Renal pelvis (tissue), 12 donors: ENCODE measurements at places on chromosomes 1 and 21. TPM values are rescaled to one million over a fixed set of nuclear protein-coding genes. Genes with fewer than 3 reads are reported as not detected.

DNA sequence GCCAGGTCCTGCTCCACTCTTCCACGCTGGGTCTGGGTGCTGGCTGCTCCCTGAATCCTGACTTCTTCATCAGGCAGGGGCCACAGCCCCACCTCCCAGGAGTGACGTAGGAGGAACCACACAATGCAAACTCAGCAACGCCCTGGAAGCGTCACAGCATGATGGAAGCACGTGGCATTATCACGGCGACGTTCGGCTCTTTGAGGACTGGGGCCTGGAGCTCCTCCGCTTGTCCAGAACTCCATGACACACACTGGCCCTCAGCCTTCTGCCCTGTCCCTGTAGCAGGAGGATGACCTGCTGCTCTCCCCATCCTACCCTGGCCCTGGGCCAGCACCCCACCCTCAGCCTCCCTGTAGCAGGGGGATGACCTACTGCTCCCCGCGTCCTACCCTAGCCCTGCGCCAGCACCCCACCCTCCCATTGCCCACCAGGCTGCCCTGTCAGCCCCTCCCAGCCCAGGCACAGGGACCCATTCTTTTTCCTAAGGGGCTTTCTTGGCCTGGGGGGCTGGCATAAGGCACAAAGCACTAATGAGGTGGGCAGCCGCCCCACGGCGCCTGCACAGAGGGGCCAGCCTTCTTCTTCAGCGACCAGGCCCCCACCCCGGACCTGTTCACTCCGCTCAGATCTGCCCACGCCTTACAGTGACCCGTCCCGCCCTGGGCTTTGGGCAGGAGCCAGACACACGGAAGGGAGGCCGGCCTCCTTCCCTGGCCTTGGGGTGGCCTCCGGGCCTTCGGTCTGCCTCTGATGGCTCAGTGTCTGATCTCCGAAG lies 65.7 kb downstream of the DHRS3 start:
- no peak for DNase-seq

- no peak for DNase-seq
Observed at GRCh38 chr1:85453640-85454194, 11.2 kb downstream of the DDAH1 start.

- no peak for DNase-seq
Observed at GRCh38 chr21:34092262-34092921, 19.0 kb downstream of the MRPS6 start.

- peak; percentile 38 for DNase-seq
Observed at GRCh38 chr1:148362626-148363438, 120.3 kb downstream of the PPIAL4G start.

DNA sequence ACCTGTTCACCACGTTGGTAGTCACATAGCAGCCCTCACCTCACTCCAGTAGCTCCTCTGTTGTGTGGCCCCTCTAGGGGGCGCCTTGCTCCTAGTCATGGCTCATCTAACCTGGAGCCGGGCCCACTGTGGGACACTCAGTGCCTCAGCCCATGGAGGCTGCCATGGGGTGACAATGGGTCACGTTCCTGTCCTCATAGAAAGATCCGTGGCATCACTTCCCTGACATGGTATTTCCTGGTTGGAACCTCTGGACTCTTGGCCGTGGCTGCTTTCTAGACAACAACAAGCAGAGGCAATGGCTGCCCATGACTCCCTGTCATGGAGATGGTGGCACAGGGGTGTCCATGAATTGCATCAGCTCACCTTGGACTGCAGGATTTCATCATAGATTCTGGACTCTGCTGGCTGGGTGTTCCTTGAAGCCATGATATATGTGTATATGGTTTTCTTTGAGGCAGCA lies 27.5 kb upstream of the SLAMF6 start:
- no peak for DNase-seq

Gene NMNAT2
- 4.6 TPM for polyA plus RNA-seq

DNA sequence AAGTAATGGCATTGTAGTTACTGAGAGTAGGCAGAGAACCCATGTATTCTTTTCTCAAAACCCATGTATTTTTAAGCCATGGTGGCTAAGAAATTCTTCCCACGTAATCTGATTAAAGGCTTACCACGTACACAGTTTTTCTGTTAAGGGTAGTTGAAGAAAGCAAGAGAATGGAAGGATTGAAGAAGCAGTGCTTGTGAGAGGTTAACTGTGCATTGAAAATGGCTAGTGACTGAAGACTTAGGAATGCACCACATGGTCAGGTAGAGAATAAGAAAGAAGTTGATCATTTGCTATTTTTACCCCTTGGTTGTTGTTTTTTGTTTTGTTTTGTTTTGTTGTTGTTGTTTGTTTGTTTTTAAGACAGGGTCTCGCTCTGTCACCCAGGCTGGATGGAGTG lies 178.9 kb upstream of the SNX7 start:
- DNase-seq, result no peak

GRCh38 chr1:162902416-162902815 lies 41.4 kb upstream of the CCDC190 start:
- DNase-seq, result no peak

DNA sequence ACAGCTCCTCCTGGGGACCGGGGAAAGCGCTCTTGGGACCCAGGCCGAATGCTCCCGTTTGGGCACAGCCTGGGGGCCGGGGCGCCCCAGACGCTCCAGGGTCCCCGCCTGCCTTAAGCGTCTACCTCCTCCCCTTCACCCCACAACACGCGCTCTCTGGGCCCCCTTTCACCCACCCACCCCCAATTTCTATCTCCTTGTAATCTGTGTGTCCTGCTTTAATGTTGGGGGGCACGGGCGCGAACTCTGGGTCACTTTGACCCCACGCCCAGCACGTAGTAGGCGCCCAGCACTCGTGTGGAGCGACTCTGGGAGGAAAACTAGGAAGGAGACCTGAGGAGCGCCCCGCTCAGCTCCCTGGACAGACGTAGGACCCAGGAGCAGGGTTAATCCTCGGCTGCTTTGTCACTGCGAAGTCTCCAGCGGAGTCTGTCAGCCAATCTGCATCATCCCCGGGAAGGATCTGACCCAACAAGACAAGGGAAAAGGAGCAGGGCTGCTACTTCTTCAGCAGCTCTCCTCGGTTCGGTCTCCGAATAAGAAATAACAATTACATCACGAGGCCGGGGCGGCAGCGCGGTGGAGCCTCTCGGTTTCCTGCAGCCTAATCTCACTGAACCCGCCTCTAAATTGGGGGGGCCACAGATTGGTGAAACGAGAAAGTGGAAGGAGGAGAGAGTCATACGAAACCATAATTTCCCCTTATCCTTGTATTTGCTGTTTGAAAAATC lies 757 bp upstream of the NRIP1 start:
- DNase-seq, result peak; percentile 79

DNA sequence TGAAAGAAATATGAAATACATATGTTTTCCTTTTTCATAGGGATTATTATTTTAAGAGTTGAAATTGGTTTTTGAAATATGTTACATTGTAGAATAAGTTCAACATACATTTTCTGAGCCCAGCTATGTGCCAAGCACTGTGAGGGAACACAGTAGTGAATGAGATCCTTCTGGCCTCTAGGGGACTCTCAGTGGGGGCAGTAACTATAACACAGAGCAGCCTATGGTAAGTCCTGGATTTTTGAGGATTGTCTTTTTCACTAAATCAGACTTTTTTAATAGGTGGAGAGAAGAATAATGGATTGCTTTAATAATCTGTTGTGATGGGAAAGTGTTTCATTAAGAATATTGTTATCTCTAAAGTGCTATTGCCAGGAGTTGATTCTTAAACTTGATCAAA lies 2.4 kb downstream of the DNAJC6 start:
- no peak for DNase-seq

DNA sequence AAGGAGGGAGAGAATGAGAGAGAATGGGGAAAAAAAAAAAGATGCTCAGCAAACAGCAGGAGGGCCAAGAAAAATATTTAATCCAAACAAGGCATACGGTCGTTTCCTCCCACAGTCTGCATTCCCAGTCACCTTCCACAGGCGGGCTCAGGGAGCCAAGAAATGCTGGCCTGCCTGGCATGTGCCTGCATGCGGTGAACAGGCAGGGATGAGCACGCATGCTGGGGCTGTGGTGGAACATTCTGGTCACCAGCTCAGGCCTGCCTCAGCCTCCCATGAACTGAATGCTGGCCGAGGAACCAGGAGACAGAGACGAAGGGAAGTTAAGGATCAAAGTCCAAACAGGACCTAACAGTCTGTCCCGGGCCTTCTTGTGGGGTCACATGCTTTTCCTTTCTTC lies 335.3 kb downstream of the ASTN1 start:
- no peak for DNase-seq

Gene LY9
- 0.20 TPM for polyA plus RNA-seq

DNA sequence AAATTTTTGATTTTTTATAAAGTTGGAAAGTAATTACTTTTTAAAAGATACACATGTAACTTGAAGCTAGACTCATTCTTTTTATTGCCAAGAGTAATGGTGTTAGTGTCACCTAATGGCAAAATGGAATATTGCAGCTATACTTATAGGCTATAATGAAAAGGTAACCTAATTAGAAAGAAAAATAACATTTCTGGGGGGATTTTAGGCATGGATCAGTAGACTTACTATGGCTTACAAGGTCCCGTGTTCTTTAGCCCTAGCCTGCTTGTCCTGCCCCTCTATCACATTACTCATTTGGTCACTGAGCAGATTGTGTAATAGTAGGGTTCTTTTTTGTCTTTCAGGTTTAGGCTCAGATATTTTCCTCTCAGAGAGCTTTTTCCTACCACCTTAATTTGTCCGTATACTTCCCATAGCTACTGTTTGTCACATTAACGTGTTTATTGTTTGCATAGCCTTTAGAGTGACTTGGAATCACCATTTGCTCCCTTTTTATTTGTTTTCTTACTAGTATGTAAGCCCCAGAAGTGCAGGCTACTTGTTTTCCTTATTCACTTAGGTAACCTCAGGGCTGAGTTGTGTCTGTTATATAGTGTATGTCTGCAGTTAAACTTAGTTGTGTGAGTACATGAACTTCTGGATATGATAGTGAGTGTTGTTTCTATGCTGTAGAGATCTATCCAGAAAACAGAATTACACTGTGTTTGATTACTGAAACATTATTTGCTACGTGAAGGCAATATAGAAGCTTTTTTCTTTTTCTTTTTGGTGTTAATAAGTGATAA lies 58.7 kb downstream of the RABGAP1L start:
- DNase-seq, result peak; percentile 49

DNA sequence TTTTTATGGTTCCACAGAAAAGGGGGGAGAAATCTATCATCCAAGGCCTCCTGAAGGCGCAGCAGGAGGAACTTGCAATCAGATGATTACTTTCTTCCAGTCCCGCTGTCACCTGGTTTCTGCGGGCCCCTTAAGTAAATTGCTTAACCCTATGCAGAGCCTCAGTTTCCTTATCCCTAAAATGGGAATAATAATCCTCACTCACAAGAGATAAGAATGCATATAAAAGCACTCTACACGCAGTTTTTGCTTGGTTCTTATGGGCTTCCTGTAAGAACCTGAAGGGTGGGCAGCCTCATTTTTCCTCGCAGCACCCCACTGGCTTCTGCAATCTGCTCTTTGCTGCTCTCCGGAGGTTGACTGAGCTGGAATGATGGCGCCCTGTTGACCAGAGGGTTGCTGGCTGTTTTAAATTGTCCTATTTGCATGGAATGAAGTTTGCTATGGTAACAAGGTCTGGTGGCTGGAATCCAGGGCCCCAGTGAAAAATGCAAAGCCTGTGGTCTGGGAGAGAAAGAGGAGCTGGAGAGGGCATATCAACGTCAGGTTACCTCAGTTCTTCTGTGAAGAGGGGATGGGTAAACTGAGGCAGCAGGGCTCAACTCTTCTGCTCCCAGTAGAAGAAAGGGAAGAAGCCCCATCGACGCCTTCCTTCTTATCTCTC lies 1.0 kb upstream of the KAZN start:
- DNase-seq, result peak; percentile 77

Gene KANK4
- 22.1 TPM for polyA plus RNA-seq

DNA sequence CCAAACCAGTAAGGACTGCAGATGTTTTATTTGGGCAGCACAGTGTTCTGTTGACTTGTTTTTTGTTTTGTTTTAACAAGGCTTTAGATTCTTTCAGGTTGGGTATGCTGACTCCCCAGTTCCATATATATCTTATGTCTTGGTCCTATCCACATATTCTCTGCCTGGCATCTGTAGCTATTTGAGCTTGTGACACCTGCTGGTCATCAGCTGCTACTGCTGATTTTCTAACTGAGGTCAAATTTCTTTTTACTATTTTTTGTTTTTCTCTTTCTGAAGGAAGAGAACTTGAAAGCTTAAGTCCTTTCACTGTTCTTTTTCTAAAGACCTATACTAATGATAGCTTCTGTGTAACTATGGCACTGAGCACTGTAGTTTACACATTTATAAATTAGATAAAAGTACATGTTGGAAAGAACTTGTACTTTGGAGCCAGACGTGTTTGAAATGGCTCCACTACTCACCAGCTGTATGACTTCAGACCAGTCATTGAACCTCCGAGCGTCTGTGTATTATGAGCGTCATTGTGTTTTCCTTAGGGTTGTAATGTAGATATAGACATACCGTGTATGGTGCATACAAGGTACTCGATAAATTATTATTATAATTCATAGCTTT lies 109.4 kb downstream of the NRDC start:
- DNase-seq, result peak; percentile 48

GRCh38 chr1:33257207-33257771 lies 997 bp downstream of the ZNF362 start:
- DNase-seq, result peak; percentile 40

Gene SUSD4
- polyA plus RNA-seq, result 17.2 TPM

DNA sequence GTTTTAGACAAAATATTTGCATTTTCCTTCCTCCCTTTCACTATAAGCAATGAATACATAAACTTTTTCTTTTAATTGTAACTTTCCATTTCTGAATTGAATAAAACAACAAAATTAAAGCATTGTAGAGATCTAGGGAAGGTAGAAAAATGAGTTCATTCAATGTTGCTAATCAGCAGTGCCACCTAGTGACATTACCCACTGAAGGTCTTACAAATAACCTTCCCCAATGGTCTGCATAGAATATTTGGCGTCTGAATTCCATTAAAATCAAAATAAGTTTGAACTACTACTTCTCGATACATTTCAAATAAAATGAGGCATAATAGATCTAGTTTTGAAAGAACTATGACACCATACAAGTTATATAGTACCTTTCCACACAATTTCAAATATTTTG lies 19.6 kb downstream of the FH start:
- peak; percentile 31 for DNase-seq

GRCh38 chr1:84853741-84854721 lies 39.0 kb downstream of the LPAR3 start:
- DNase-seq, result no peak

GRCh38 chr1:173093691-173094445 lies 43.1 kb upstream of the TNFSF18 start:
- DNase-seq, result no peak
